ENCODE measurements at places on chromosomes 12 and 14. TPM values are rescaled to one million over a fixed set of nuclear protein-coding genes. Genes with fewer than 3 reads are reported as not detected.

The TMEM52B gene
- 0.18 TPM for total RNA-seq

The FLRT2 gene
- total RNA-seq, result 3.0 TPM

The CMKLR1 gene
- 0.06 TPM for total RNA-seq

The ANKS1B gene
- total RNA-seq, result 0.57 TPM

The PLD4 gene
- total RNA-seq, result 0.06 TPM

The IL22 gene
- not detected for total RNA-seq

The OTOGL gene
- total RNA-seq, result not detected

The ANO4 gene
- 0.20 TPM for total RNA-seq

The ENDOU gene
- total RNA-seq, result not detected

The ITPK1 gene
- 63.0 TPM for total RNA-seq

The GPRC5D gene
- not detected for total RNA-seq

The NPAS3 gene
- total RNA-seq, result not detected

Data from A549 treated with AZD2906 at 1 μM for 4 hours (cell line).